ENCODE measurements at places on chromosomes 6 and 20. TPM values are rescaled to one million over a fixed set of nuclear protein-coding genes. Genes with fewer than 3 reads are reported as not detected.
A peak's percentile ranks its signal among the peaks of the same experiment; 100 is the strongest.

MATN4 gene
- total RNA-seq, result 0.29 TPM

NELFE gene
- total RNA-seq, result 43.9 TPM

DNA sequence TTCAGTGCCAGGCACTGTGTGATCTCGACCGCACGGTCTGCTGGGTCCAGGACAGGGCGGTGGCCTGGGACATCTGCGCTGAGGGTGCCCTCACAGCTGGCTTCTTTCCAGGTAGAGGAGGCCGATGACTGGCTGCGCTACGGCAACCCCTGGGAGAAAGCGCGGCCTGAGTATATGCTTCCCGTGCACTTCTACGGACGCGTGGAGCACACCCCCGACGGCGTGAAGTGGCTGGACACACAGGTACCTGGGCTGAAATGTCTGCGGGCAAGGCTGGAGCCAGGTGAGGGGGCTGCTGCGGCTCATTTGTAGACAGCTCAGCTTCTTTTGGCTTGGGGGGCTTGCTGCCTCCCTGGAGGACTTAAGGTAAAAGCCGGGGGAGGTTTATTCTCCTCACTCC is 26.6 kb downstream of the PYGB start:
- H3K4me1 ChIP-seq, result no peaks in the 10 kb centered on the region
- no peaks in the 10 kb centered on the region for H3K27me3 ChIP-seq
- no peak overlapping the region for H3K4me3 ChIP-seq

DNA sequence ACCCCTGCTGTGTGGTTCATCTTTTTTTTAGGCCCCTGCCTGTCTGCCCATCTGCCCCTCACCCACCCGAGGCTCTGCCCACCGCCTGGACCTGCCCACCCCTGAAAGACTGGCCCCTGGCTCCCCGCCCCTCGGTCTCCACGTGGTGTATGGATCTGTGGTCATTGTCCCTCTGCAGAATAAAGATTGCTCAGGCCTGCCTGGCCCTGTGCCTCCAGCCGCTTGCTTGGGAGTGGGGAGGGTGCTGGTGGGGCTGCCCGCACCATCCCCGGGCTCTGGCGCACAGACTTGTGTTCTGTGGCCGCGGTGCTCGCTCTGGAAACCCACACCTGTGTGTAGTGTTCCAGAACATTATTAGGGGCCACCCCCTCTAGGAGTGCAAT is 1.6 kb downstream of the MAP1LC3A start:
- H3K27ac ChIP-seq, result no peak overlapping the region
- no peak for DNase-seq
- no peaks in the 10 kb centered on the region for H3K36me3 ChIP-seq
- H3K4me1 ChIP-seq, result peaks cover 8% of the 10 kb centered on the region

DNA sequence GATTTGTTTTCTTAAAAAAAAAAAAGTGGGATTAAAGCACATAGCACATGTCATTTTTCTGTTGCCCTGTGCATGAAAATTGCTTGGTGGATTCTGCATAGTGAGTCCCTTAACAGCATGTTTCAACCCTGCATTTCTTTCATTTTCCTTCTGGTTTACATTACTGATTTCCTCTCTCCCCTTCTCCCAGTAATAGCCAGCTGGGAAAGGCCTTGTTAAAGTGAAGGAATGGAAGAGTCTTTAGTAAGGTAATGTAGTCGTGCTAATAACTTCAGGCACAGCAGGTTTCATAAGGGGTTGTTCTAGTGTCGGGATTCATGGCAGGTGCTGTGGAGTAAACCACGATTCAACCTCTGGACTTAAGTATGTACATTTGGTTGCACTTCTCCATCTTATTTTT is 202.4 kb downstream of the FARS2 start:
- no peaks in the 10 kb centered on the region for H3K36me3 ChIP-seq
- no peak for DNase-seq
- no peak overlapping the region for H3K4me3 ChIP-seq

DNA sequence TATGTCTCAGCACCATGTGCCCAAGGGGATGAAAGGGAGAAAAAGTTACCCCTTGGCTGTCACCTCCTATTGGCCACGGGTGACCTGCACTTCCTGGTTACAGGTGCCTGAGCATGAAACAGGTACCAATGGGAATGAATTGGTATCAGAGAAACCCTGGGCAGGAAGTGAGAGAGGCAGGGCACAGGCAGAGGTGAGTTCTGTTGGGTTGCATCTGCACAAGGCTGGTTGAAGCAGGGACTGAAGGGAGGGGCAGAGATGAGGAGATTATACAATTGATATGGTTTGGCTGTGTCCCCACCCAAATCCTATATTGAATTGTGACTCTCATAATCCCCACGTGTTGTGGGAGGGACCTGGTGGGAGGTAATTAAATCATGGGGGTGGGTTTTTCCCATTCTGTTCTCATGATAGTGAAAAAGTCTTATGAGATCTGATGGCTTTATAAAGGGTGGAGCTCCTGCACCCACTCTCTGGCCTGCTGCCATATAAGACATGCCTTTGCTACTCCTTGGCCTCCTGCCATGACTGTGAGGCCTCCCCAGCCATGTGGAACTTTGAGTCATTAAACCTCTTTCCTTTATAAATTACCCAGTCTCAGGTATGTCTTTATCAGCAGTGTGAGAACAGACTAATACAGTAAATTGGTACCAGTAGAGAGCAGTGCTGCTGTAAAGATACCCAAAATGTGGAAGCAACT is 291.8 kb downstream of the LRFN2 start:
- peaks cover 6% of the 10 kb centered on the region for H3K27me3 ChIP-seq
- H3K27ac ChIP-seq, result no peak overlapping the region
- H3K36me3 ChIP-seq, result no peaks in the 10 kb centered on the region
- no peaks in the 10 kb centered on the region for H3K4me1 ChIP-seq
- no peak for DNase-seq

DNA sequence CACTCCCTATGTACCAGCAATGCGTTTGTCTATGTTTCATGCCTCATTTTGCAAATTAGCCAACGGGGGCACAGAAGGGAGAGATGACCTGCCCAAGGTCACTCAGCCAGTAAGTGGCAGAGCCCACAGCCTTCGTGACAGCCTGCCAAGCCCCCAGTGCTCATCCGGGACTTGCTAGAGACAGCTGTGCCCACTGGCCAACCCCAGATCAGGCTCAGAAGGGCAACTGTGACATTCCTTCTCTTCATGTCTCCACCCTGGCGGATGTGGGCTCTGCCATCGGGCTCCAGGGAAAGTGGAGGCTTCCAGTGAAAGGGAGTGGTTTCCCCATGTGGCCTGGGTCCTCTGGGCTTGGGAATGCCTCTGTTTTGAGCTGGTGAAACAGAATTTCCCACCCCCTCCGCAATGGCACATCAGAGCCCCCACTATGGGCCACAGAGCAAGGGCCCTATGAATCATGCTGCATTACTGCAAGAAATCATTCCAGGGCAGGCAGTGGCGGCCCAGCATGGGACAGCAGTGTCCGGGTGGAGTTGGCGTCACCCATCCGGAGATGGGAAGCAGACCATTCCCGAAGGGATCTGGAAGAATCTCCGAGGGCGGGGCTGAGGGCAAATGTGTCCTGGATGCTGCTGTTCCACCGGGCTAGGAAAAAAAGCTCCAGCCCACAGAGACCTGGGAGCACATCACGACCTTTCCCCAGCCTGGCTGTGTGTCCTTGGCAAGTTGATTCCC is 9.1 kb downstream of the RSPO4 start:
- no peak for DNase-seq
- no peak overlapping the region for H3K4me3 ChIP-seq
- H3K36me3 ChIP-seq, result no peaks in the 10 kb centered on the region

DNA sequence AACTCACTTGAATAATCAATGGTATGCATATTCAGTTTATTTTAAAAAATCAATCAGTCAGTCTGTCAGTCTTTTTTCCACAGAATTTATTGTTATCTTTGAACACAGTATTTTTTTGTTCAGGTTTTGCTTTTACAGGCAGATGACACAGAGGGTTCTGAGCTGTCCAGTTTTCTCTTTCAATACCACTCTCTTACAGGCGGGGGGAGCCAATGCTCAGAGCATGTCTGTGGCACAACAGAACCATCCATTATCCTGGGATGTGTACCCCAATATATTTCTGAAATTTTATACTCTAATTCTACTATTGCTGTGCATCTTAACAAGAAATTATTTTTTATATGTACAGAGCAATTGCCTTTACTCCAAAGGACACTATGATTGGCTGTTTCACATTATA is 21.2 kb downstream of the ROS1 start:
- H3K27me3 ChIP-seq, result no peaks in the 10 kb centered on the region
- no peak for DNase-seq
- H3K4me1 ChIP-seq, result no peaks in the 10 kb centered on the region
- no peak overlapping the region for H3K27ac ChIP-seq
- H3K36me3 ChIP-seq, result no peaks in the 10 kb centered on the region

- no peak overlapping the region for H3K4me3 ChIP-seq
- DNase-seq, result no peak
- no peaks in the 10 kb centered on the region for H3K27me3 ChIP-seq
- no peaks in the 10 kb centered on the region for H3K4me1 ChIP-seq
- no peak overlapping the region for H3K27ac ChIP-seq
Measured at GRCh38 chr6:24836109-24836508, 37.4 kb upstream of the ARMH2 start.

DNA sequence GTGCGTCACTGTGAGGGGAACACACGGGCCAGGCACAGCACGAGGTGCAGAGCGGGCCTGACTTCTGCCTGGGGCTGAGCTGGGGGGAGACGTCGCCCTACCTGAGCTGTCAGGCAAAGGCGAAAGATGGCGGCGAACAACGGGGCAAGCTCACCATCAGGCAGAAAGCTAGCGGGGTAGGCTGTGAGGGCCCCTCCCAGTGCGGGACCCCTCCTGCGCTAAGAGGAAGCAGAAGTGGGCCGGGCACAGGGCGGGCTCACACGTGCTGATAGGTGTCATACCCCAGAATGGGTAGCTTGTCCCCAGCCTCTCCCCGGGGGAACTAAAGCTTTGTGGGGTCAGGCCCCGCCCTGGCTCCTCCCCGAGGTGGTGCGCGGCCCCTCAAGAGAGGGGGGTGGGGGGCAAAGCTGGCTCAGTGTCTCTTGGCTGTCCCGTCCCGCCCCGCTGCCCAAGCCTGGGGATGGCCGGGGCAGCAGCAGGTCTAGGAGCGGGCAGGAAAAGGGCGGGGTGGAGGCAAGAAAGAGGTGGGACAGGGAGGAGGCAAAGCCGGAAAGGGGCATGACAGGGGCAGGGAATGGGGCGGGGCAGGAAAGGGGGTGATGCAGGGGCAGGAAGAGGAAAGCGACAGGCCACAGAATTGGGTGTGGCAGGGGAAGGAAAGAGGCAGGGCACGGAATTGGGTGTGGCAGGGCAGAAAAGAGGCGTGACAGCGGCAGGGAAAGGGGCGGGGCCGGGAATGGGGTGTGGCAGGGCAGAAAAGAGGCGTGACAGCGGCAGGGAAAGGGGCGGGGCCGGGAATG is 14.7 kb downstream of the UCKL1 start:
- H3K4me1 ChIP-seq, result peaks cover 22% of the 10 kb centered on the region
- H3K36me3 ChIP-seq, result peaks cover 62% of the 10 kb centered on the region
- no peaks in the 10 kb centered on the region for H3K27me3 ChIP-seq

DNA sequence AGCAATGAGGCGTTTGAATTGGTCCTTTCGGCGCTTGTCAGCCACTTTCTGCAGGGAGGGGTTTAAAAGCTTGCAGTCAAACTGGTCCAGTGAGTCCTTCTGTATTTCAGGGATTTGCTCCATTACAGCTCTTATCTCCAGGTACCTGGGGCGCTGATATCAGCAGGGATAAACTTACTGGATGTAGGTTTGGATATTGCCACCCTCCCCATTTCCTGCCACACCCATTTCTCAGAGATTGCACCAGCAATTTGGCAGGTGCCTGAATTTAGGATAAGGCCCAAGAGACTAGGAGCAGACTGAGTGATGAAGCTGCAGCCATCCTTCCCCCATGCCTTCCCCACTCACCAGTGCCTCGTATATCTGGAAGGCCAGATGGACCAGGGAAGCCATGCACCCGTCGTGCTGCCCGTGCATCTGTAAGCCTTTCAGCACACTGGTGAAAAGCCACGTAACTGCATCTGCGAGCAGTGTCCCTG is 7.6 kb downstream of the POLR1C start:
- no peaks in the 10 kb centered on the region for H3K27me3 ChIP-seq
- peaks cover 100% of the 10 kb centered on the region for H3K36me3 ChIP-seq
- DNase-seq, result no peak
- H3K4me1 ChIP-seq, result no peaks in the 10 kb centered on the region
- H3K27ac ChIP-seq, result no peak overlapping the region
- H3K4me3 ChIP-seq, result no peak overlapping the region

DNA sequence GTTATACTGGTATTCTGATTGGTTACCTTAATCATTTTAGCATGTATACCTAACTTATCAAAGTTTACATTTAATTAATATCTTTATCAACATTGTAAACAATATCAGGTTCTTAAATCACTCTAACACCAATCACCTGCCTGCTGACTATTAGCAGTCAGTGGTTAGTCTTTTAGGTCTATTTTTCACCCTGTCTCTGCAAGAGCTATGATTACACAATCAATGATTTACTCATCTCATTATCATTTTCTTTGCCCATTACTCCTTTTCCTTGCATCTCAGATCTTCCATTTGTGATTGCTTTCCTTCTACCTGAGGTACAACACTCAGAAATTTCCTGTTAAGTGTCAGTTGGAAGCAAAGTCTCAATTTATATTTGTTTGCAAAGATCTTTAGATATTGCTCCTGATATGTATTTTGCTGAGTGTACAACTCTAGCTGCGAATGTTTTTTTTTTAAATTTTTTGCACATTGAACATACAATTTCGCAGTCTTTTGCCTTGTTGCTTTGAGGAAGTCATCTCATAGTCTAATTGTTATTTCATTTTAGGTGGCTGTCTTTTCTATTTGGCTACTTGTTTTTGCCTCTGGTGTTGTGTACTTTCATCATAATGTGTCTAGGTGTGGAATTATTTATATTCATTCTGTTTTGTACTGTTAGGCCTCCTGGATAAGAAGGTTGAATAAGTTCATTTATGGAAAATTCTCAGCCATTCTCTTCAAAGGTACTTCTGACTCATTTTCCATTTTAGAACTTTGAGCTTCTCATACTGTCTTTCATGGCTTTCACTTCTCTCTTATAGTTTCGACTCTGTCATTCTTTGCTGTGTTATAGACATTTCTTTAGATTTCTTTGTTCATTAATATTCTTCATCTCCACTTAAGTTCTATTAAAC is 104.9 kb upstream of the CEP162 start:
- H3K4me3 ChIP-seq, result no peak overlapping the region
- no peak for DNase-seq
- H3K27me3 ChIP-seq, result no peaks in the 10 kb centered on the region

DNA sequence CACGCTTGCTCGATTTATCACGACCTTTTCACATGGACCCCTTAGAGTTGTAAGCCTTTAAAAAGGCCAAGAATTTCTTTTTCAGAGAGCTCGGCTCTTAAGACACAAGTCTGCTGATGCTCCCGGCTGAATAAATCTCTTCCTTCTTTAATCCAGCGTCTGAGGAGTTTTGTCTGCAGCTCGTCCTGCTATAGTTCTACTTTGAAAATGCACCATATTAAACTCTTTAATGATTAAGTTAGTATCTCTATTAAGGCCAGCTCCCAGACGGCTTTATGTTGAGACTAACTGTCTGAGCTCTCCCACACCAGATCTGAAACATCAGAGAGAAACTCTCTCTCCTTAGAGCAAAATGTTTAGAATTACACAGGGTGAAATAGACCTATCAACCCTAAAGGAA is 18.0 kb upstream of the GSTA3 start:
- no peaks in the 10 kb centered on the region for H3K27me3 ChIP-seq
- peaks cover 3% of the 10 kb centered on the region for H3K4me1 ChIP-seq
- no peak overlapping the region for H3K4me3 ChIP-seq
- H3K27ac ChIP-seq, result no peak overlapping the region
- H3K36me3 ChIP-seq, result no peaks in the 10 kb centered on the region

- H3K27me3 ChIP-seq, result no peaks in the 10 kb centered on the region
- no peak overlapping the region for H3K4me3 ChIP-seq
- peak; percentile 80 for DNase-seq
- H3K4me1 ChIP-seq, result no peaks in the 10 kb centered on the region
- no peak overlapping the region for H3K27ac ChIP-seq
Measured at GRCh38 chr20:36439040-36439730, 102.1 kb upstream of the MYL9 start.
